ENCODE measurements at places on chromosomes 16 and 17.

GRCh38 chr17:76080768-76081287, 1.8 kb downstream of the ZACN start:
- no peak for DNase-seq

GRCh38 chr16:53816211-53816836, 112.4 kb downstream of the FTO start:
- no peak for DNase-seq

GRCh38 chr16:56190048-56190676, 1.1 kb upstream of the GNAO1 start:
- no peak for DNase-seq

- DNase-seq = no peak
Measured at GRCh38 chr17:29109477-29110371, 66.8 kb downstream of the PIPOX start.

GRCh38 chr17:63419949-63420867, 25.9 kb downstream of the CYB561 start:
- DNase-seq = peak; percentile 94

- DNase-seq = peak; percentile 100
Measured at GRCh38 chr16:72093448-72094265, at the start of the genes DHX38 and TXNL4B. Gene DHX38, plus strand, starts transcription at chr16:72093847. Its CDS starts 2,311 bp downstream, at chr16:72096158. Gene TXNL4B, minus strand, starts transcription at chr16:72093620. Its CDS starts 2,871 bp downstream, at chr16:72090749.

- peak; percentile 52 for DNase-seq
Measured at GRCh38 chr16:3589441-3589921, 12.3 kb upstream of the NLRC3 start.

- no peak for DNase-seq
Measured at GRCh38 chr16:84361546-84361945, 6.8 kb upstream of the ATP2C2 start.

DNA sequence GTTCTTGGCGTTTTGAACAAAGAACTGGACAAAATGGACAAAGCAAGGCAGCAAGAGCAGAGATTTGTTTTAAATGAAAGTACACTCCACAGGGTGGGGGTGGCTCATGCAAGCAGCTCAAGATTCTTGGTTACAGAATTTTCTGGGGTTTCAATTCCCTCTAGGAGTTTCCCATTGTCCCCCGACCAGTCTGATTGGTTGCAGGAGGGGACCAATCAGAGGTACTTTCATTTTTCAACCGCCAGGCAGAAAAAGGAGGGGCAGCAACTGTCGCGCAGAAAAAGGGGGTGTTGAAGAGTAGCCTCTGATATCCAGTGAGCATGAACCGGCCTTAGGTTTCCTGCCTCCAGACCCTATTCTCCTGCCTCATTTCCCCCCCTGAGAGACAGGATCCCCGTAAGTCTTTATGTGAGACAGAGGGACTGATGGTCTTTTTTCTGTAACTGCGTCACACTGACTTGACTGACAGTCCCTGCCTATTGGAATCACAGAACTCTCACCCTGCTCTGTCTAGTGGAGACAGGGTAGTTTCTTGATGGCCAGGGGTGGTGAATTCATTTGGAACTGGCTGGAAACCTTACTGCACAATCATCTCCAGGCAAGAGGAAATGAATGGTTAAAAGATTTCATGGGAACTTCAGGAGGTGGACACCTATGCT, 59.4 kb upstream of the ALOX12 start:
- no peak for DNase-seq

DNA sequence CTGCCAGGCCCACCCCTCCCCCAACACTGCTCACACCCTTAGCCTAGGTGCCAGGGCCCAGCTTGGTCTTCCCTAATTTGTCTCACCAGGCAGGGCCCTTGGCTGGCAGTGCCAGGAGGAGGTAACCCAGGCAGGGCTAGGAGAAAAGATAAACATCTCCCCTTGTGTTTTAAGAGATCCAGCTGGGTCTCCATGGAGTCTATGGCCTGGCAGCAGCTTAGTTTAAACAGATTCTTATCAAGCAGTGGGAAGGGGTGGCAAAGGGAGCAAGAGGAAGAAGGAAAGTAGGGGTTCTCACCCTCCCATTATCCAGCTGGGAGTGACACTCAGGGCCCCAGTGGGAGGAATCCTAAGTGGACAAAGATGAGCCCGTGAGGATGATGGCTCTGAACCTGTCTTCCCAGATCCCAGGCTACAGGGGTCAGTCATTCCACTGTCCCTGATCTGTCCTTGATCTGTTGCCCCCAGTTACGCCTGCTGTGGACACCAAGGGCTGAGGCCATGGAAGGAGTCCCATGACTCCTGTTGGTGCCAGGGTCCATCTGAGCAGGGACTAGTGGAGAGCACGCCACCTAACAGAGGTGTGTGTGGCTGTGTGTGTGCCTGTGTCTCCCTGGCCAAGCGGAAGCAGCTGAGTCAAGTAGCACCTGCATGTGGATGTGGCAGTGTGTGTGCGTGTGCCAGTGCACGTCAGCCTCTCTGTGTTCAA, 47.4 kb upstream of the MEIOC start:
- DNase-seq = no peak

GRCh38 chr17:1078831-1079561, 82.1 kb downstream of the TIMM22 start:
- DNase-seq = no peak

DNA sequence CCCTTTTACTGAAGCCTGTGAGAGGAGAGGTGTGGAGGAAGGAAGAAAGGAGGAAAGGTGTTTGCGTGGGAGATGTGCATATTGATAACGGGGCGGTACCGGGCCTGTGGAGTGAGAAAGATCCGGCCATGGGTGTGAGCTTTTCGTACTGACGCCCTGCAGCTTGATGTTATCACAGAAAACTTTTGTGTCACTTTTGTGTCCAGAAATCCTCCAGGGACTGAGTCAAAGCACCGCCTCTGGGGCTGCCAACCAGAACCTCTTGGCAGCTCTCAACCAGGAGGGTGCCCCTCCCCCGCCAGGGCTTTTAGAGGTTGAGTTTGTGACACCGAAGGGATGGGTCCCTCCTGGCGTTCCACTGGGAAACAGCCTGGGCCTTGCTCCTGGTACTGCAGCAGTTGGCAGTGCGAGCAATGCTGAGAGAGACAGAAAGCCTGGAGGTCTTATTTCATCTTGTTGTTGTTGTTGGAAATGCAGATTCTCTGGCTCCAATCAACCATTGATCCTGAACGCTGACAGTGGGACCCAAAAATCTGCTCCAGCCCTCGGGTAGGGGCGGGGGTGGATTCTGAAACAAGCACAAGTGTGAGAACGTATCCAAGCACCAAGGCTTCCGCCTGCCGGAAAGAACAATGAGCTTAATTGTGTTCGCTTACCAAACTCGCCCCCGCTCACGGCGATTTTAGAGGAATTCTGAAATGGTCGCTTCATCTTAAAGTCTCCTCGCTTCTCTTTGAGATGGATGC, 65.0 kb downstream of the CRISPLD2 start:
- no peak for DNase-seq

DNA sequence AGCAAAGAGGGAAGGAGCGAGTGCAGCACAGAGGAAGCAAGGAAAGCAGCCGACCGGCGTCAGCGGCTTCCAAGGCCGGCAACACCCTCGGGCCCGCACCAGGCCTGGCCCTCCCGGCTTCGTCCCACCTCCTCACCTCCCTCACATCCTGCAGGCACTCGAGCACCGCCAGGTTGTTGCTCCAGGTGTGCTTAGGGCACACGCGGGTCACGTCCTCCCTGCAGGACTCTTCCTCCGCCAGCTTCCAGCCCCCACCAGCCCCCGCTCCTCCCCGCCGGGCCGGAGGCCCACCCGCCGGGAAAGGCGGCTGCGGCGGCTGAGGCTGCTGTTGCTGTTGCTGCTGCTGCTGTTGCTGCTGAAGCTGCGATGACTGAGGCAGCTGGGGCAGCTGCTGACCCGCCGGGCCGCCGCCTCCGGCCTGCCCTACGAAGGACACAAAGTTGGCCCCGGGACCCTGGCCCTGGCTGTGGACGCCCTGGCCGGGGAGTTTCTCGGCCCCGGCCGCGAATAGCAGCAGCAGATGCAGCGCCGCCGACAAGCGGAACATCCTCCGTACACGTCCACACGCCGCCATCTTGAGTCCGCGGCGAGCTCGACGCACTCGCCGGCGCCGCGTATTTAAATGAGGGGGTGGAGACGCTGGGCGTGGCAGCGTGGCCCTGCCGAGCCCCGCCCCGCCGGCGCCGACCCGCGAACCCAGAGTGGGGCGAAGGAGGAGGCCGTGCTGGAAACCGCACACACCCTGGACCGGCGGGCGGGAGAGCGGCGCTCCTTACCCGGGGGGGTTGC, at the start of gene GLG1:
TSS of gene GLG1 (minus strand) at position 594 of the 789 bp plus-strand sequence. CDS start at position 574, 20 bp downstream.
- peak; percentile 95 for DNase-seq

GRCh38 chr17:74424657-74425056, 7.2 kb upstream of the GPRC5C start:
- no peak for DNase-seq

GRCh38 chr17:56833057-56833808, 487 bp downstream of the C17orf67 start:
- peak; percentile 76 for DNase-seq

DNA sequence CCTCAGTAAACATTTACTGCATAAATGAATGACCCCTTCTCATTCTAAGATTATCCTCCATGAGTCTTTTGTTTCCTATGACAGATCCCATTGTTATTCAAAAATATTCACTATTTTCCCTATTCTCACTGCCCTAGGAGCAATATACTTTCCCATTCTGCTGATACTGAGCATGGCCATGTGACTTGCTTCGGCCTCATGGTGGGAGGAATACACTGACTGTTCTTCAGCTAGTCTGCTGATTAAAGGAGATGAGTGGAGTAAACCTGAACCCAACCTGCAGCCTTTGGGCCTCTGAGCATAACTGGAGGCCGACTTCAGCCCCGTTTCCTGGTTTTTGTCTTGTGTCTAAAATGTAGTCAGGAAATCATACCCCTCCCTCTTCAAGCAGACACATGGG, 531.8 kb upstream of the SALL1 start:
- no peak for DNase-seq

DNA sequence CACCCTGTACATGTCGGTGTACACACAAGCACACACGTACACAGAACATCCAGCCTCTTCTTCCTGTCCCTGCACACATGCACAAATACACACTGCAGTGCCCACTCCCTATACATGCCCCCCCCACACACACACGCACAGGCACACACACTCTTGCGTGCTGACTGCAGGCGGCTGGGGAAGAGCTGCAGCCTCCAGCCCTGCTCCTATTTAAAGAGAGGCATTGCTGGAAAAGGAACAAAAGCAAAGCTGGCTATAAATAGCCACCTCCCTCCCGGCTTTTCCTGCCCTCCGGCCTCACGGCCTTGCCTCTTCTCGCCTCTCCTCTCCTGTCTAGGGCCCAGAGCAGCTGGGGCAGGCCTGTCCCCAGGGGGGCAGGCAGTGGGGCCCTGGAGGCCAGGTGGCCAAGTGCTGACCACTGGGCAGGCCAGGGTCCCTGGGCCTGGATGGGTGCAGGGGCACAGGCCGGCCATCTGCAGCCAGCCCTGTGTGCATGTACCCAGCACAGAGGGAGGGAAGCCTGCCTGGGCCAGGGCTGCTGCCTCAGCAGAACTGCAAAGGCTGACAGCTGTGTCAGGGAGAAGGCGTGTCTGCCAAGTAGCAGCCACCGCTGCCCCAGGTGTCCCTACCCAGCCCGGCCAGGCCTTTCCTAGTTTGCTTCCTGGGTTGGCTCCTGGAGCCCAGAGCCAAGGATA, 25.4 kb downstream of the RTN4RL1 start:
- DNase-seq = no peak

DNA sequence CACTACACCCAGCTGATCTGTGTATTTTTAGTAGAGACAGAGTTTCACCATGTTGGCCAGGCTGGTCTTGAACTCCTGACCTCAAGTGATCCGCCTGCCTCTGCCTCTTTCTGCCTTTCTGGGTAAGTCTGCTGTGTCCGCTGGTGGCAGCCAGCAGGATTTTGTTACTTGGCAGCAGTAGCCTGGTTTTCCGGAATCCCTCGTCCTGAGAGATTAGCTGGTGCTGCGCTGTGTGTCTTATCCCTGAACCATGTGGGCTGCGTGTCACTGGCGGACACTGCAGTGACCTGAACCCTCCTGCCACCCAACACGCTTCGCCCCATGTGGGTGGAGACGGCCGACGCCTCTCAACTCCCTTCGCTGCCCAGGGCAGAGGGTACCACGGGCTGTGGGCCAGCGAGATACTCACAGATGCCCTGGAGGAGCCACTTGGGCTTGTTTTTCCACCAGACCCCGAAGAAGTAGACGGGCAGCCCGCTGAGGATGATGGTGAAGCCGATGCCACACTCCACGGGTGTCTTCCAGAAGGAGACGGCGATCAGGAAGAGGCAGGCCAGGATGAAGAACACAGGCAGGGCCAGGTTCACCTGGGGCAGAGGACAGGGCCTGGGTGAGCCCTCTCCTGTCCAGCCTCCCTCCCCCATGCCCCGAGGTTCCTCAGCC, 35.2 kb downstream of the SLC7A5 start:
- DNase-seq = no peak

GRCh38 chr16:22784690-22785214, 29.2 kb upstream of the HS3ST2 start:
- DNase-seq = peak; percentile 58

GRCh38 chr16:54033747-54034146, 252.8 kb downstream of the IRX3 start:
- no peak for DNase-seq

GRCh38 chr16:58448890-58449289, 51.1 kb upstream of the NDRG4 start:
- DNase-seq = no peak

Data from hematopoietic multipotent progenitor cell treated with erythropoietin and hydrocortisone succinate and interleukin-3 and kit ligand, for 6 days (in vitro differentiated cells).